K562 (cell line): ENCODE measurements at places on chromosomes 16 and 17. TPM values are rescaled to one million over a fixed set of nuclear protein-coding genes. Genes with fewer than 3 reads are reported as not detected.

EVPLL gene
- total RNA-seq = not detected in 2 replicates

HIC1 gene
- total RNA-seq = 2.3 and 2.5 TPM in 2 replicates

PPP1R1B gene
- 0.18 TPM in 1 of 2 replicates, not detected in the other for total RNA-seq

HDAC5 gene
- 23.1 and 25.1 TPM in 2 replicates for total RNA-seq

COG1 gene
- 23.9 and 26.8 TPM in 2 replicates for total RNA-seq

DHODH gene
- 15.3 and 17.1 TPM in 2 replicates for total RNA-seq

DNA sequence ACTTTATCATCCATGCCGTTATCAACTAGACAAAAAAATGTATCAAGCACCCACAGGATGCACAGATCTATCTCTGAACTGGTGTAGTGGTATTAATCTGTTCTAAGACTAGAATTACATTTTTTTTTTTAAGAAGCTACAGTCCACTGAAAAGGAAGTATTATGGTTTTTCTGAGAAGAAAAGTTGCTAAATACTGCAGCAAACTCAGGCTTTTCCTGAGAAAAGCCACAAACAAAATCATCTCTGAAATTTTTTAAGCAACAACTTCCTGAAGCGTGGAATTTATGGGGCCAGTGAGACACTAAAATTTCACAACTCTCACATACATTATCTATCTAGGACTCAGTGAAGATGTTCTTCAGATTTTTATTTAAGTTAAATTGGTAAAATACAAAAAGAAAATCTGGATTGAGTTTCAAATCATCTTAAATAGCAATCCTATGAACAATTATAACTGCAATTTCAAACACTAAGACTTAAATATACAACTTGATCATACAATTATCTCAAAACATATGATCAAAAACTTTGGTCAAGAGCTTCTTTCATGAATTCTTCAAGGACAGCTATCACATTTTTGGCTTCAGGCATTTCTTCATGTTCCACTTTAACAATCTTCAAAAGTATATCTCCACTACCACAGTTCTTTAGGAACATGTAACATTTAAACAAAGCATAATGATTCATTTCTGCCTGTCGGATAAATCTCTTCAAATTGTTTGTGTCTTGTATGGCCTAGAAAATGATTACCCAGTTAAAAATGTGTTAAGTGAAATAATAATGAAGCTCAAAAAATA, 10.5 kb downstream of the C17orf75 start:
- DNase-seq = no peak

DNA sequence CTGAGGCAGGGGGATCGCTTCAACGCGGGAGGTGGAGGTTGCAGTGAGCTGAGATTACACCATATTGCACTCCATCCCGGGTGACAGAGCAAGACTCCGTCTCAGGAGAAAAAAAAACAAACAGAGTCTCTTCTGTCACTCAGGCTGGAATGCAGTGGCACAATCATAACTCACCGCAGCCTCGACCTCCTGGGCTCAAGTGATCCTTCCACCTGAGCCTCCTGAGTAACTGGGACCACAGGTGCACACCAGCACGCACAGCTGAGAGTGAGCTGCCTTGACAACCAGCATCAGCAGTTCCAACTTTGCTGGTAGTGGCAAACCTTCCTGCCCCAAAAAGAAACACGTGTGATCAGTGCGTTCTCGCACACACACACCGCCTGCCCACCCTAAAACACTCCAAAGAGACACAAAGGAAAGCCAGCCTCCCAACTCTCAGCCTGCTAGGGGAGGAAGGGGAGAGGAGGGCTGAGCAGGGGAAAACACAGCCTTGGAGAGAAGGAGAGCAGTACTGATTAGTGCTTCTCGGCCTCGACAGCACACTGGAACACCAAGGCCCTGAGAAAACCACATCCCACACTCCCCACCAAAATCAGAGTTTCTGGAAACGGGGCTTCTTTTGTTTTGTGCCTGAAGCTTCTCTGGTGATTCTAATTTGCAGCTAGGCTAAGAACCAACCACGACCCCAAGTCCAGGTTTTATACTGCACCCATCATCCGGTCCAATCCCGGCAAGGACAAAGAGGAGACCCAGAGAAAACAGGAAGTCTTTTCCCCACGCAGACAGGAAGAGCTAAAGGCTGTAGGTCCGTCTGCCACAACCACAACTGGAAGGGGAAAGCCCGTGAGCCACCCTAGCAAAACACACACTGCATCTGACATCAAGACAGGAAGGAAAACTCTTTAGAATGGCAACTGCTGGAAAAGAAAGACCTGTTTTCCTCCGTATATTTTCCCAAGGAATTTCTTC, 28.8 kb downstream of the ZCCHC14 start:
- DNase-seq = no peak

DNA sequence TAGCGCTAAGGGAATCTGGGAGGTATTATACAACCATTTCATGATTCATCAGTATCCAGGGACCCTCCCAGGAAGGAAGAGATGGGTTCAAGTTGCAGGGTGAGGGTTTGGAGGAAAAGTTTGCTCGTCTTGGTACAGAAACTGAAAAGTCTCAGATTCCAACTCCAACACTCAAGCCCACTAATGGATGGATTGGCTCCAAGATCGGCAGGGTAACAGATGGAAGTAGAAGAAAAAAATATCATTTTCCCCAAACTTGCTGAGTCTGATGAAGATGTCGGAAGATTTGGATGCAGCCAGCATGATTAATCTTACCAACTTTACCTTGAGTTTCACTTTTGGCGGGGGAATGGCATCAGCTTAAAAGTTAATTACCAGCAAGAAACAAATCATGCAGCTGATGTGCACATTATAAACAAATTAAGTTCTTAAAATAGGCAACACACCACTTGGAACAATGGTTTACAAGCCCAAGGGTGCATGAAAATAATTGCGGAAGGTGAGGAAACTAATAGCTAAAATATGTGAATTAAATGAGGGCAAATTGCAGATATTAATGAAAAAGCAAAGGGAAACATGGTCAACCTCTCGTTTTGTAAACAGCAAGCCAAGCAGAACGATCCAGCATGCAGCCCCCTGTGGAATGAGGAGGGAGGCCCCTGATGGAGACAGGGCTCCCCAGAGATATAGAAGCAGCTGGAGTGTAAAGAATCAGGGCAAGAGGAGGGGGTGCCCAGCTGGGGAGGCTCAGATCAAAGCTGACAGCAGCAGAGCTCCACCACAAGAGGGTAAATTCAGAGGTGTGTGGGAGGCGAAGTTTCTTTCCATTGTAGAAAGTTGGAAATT, 44.1 kb upstream of the GRIN2A start:
- no peak for DNase-seq

GRCh38 chr17:45096141-45096540, 35.0 kb downstream of the NMT1 start:
- no peak for DNase-seq

DNA sequence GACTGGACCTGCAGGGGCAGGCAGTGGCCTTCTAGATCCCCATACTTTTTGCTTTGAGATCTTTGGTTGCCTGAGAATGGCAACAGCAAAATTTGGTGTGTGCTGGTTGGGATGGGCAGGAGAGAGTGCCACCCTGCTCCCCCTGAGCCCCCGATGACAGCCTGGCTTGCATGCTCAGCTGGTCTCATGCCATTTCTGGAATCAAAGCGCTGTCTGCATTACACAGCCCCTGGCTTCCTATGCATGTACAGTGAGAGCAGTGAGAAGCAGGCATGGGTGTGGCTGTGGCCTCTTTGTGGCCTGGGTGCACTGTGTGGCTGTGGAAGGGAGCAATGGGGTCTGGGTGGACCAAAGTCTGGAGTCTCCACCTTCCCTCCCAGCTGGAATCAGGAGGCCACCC, 47.7 kb downstream of the NKD1 start:
- DNase-seq = no peak

DNA sequence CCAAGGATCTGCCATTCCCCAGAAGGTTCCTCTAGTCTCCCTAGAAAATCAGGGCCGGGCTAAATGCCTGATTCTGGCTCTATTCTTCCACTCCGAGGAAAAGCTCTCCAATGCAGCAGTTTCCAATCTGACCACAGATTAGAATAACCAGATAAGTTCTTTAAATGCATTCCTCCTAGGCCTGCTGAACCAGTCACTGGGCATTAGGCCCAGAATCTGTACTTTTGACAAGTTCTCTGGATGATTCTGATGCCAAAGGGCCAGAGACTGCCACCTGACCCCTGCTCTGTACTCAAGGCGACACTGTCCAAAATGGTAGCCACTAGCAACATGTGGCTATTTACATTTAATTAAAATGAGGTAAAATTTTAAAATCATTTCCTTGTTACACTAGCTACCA, 22.3 kb downstream of the MAP3K14 start:
- DNase-seq = no peak

GRCh38 chr16:66269617-66270332, 96.7 kb upstream of the CDH5 start:
- no peak for DNase-seq

GRCh38 chr17:75635610-75636202, 2.5 kb downstream of the SMIM5 start:
- DNase-seq = no peak

GRCh38 chr16:20704281-20704680, 6.8 kb upstream of the ACSM1 start:
- no peak for DNase-seq

- DNase-seq = no peak
Measured at GRCh38 chr17:74475189-74475588, 8.8 kb downstream of the CD300A start.

DNA sequence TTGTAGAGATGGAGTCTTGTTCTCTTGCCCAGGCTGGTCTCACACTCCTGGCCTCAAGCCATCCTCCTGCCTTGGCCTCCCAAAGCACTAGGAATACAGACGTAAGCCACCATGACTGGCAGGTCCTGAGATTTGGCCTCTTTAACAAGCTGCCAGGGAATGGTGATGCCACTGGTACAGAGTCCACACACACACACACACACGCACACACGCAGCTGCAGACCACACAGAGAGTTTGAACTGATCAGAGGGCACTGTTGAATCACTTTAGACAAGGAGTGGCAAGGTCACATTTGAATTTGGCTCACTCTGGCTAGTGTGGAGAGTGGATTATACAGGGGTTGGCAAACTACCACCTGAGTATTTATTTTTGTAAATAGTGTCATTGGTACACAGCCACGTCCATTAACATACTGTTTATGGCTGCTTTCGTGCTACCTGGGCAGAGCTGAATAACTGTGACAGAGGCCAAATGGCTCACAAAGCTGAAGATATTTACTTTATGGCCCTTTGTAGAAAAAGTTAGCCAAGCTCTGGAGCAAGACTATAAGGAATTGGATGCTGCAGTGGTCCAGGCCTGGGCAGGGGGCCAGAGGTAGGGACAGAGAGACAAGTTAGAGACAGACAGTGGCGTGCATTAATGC, 9.9 kb downstream of the ITPRIPL2 start:
- no peak for DNase-seq

DNA sequence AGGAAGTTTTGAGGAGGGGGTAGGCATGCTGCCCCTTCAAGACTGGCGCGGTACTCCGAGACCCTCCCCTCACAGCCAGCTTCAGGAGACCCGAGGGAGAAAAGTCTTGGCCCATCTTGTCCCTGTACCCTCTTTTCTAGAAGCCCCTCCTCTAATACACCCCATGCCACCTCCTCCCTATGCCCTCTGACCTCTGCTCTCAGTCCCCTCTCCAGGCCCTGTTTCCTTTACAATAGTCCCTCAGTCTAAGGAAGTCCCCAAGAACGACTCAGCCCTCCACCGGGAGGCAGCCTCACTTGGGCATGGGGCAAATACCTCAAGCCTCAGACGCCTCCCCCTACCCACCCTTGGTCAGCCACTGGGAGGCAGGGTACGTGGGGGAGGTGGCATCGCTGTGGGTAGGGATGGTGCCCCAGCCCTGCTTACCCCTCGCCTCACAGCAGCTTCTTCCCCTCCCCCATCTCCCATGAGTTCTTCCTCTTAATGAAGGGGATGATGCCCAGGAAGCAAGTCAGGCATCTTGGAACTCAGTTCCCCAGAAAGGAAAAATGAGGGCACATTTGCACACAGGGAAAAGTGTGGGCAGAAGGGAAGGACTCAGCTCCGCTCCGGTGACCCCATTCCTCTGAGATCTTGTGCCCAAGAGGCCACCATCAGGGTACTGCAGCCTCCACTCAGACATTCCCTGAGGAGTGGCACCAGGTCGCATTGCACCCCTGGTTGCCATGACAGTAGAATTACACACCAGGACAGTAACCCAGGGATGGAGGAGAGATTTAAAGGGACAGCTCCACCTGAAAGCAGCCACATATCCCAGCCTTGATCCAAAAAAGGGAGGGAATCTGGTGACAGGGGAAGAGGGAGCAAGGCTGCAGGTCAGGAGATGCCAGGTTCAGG, 6.2 kb downstream of the MPP2 start:
- DNase-seq = no peak

DNA sequence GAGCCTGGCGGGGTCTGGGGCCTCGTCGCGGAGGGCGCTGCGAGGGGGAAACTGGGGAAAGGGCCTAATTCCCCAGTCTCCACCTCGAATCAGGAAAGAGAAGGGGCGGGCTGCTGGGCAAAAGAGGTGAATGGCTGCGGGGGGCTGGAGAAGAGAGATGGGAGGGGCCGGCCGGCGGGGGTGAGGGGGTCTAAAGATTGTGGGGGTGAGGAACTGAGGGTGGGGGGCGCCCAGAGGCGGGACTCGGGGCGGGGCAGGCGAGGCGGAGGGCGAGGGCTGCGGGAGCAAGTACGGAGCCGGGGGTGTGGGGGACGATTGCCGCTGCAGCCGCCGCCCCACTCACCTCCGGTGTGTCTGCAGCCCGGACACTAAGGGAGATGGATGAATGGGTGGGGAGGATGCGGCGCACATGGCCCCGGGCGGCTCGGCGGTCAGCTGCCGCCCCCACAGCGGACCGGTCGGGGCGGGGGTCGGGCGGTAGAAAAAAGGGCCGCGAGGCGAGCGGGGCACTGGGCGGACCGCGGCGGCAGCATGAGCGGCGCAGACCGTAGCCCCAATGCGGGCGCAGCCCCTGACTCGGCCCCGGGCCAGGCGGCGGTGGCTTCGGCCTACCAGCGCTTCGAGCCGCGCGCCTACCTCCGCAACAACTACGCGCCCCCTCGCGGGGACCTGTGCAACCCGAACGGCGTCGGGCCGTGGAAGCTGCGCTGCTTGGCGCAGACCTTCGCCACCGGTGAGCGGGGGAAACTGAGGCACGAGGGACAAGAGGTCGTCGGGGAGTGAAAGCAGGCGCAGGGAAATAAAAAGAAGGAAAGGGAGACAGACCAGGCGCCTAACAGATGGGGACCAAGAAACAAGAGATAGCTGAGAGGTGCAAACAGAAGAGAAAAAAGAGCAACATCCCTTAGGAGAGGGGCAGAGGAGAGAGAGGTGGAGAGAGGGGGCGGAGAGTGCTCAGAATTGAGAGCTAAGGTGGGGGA, at the start of gene PNMT:
Gene PNMT, plus strand, starts transcription at position 509 of the 980 bp plus-strand sequence. Its CDS starts 23 bp downstream, at position 532.
- peak; percentile 78 for DNase-seq

GRCh38 chr16:84047206-84047605, 4.6 kb upstream of the SLC38A8 start:
- no peak for DNase-seq

DNA sequence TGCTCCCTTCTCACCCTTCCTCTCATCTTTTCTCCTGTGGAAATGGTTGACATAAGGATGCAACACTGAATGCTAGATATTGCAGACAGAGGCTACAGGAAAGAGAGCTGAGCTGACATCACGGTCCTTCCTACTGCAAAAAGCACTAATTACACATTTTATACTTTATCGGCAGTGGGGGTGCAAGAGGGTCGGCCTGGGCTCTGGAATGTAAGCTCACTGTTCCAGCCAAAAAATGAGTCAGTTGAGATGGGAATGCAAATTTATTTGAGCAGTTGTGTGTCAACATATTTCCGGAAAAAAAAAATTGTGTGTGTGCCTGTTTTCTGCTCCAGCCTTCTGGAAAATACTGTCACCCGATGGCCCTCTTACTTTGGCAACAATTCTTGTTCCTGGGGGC, 14.1 kb upstream of the MRTFB start:
- no peak for DNase-seq

- DNase-seq = no peak
Measured at GRCh38 chr16:66446737-66447136, 19.6 kb downstream of the BEAN1 start.
